ENCODE measurements at places on chromosomes 7 and 10.

- DNase-seq = peak; percentile 25
Measured at GRCh38 chr10:14879124-14879927, 660 bp downstream of the SUV39H2 start.

DNA sequence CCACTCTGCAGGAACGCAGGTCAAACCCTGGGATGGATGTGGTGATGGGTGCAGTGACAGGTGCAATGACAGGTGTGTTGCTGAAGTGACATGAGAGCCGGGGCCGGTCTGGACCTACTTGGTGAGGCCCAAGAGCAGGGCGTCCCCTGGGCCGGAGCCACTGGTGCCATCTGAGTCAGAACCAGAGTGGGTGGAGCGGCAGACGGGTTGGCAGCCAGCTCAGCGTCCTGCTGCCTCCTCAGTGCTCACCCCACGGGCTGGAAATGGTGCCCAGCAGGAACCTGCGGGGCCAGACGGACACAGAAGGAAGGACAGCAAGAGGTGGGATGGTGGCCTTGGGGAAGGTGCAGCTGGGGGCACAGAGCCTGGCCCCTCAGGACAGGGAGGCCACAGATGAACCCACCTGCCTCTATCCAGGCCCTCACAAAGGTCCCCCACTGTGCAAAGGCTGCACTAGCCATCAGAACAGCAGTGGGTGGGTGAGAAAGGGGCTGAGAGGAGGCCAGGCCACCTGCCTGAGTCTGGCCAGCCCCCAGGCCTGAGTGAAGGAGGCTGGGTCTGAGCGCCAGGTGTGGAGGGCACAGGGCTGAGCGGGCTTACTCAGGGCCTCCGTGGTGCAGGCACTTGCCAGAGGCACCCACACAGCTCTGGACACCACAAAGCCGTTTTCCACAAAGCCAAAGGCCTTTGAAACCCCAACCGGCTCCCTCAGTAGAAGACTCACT is 129.0 kb upstream of the PPP2R2D start:
- no peak for DNase-seq

DNA sequence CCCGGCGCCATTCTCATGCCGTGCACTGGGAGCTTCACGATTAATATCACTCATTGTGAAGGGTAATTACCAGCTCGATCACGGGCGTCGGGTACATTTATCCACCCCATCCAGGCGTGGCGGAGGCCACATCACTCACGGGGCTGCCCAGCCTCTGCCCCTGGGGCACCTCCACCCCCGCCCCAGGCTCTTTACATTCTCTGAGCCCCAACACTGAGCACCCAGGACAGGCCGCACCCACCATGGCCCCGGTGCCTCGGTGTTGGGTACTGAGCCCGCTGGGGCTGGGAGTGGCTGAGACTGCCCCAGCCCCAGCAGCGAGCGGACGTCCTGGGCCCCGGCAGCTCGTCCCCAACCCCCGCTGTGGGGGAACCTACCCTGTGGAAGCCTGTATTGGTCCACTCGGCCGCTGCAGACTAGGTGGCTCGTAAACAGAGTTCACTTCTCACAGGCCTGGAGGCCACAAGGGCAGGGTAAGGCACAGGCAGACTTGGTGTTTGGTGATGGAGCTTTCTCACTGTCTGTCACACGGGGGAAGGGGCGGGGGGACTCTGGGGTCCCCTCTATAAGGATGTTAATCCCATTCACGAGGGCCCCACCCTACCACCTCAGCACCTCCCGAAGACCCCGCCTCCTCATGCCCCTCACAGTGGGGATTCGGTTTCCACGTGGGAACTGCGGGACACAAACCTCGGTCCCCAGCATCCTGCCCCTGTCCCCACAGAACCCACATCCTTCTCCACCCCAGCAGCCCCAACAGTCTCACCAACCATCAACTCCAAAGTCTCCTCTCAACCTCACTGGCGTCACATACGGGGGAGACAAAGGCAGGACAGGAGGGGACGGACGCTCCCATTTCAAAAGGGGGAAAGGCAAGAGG is 184.1 kb downstream of the ELFN1 start:
- no peak for DNase-seq

GRCh38 chr10:21488246-21488956 is 37.1 kb downstream of the SKIDA1 start:
- DNase-seq = no peak

DNA sequence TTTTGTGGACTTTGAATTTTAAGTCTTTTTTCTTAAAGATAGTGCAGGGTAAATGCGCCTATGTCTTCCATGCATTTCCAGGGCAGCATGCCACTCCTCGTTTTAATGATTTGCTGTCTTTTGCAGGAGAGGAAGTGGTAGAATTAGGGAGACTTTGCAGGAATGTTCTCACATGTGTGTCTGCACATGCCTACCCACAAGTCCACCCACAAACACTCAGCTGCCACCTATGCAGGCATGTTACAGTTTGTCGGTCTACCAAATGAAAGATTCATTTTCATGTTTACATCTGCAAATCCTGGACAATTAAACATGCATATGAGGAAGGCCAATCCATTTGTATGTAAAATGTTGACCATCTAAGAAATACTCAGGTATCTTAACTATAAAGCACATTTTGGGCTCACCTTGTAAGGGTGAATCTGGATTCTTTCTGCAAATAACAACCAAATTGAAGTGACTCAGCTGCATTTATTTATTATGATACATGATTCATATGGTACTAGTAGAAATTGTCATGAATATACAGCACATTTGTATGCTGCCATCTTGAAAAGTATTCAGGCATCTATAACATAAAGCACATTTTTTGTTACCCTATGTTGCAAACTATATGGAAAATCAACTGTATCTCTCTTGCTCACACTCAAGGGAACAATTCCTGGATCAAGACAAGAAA is 4.7 kb upstream of the TEX36 start:
- DNase-seq = no peak

- DNase-seq = no peak
Measured at GRCh38 chr10:49609006-49609282, 1.2 kb upstream of the SLC18A3 start.

- no peak for DNase-seq
Measured at GRCh38 chr10:96188916-96189315, 58.8 kb downstream of the ZNF518A start.

DNA sequence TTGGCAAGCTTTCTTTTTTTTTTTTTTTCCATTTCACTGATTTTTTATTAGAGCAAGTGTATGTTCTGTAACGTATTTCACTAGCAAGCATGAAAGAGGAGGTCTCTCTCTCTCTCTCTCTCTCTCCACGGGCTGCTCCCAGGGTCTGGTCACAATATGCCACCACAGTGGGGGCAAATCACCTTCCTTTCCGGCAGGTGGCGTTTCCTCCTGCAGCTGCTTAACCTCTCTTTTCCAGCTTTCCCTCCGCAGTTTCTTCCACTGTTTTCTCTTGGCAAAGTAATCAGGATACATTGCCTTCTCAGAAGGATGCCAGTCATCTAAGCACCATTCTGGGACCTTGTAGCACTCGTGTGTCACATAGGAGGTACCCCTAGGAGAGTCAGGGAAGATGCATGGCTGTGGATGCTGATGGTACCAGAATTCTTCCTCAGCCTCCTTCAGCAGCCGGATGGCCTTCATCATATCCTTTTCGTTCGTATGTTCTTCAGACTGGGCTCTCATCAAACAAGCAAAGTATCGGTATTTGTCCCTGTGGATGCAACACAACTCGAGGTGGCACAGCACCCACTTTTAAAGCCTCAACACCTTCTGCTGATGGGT is 197.3 kb upstream of the PODXL start:
- no peak for DNase-seq
